Activated CD8-positive, alpha-beta memory T cell treated with anti-CD3 and anti-CD28 coated beads for 4 hours (primary cell): ENCODE measurements at places on chromosomes 1 and 21.

GRCh38 chr1:232725305-232726047 is 79.7 kb upstream of the MAP10 start:
- no peak for DNase-seq

DNA sequence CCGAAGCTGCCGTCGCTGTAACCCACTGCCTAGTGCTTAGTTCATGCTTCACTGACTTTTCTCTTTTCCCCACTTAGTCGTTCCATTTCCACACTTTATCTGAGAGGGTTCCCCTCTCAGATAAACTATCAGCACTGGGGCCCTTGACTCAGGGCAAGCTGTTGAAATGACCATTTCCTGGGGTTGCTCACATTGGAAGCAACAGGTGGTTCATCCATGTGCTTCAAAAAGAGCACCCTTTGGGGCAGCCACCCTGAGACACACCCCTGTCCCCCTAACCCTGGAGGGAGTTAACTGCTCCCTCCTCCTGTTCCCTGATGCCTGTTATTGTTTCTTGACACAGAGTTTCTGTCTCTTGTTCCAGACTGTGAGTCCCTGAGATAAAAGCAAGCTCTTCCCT is 107.2 kb downstream of the PTPRU start:
- no peak for DNase-seq

- DNase-seq: no peak
Observed at GRCh38 chr1:29249170-29249691, 12.9 kb downstream of the PTPRU start.

- DNase-seq: no peak
Observed at GRCh38 chr1:202698276-202698675, 12.0 kb downstream of the SYT2 start.

DNA sequence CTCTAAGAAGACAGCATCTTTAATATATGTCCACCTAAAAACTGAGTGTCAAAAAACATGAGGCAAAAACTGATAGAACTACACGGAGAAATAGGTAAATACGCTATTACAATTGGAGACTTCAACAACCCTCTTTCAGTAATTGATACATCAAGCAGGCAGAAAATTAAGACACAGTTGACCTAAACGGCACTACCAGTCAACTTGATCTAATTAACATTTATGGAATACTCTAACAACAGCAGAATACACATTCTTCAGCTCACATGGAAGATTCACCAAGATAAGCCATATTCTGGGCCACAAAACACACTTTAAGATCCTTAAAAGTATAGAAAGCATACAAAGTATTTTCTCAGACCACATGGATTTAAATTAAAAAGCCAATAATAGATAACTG is 137.6 kb downstream of the CLIC6 start:
- no peak for DNase-seq

DNA sequence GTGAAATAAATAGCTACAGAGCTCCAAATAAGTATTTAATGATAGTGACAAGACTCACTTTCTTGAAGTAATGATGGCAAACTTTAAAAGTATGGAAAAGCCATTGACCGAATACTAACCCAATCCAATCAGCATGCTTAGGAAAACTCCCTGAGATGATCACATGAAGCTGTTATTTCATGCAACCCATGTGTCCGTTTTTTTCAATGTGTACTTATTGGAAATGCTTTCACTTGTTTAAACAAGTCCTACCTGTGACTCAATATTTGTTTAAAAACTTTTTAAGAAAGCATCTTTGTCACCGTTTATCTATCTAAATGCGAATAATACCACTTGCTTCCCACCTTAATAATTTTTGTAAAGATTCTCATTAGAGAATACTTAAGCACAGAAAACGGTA is 185.8 kb downstream of the NRIP1 start:
- DNase-seq: no peak

- DNase-seq: no peak
Observed at GRCh38 chr21:45451771-45452182, 46.8 kb downstream of the COL18A1 start.

DNA sequence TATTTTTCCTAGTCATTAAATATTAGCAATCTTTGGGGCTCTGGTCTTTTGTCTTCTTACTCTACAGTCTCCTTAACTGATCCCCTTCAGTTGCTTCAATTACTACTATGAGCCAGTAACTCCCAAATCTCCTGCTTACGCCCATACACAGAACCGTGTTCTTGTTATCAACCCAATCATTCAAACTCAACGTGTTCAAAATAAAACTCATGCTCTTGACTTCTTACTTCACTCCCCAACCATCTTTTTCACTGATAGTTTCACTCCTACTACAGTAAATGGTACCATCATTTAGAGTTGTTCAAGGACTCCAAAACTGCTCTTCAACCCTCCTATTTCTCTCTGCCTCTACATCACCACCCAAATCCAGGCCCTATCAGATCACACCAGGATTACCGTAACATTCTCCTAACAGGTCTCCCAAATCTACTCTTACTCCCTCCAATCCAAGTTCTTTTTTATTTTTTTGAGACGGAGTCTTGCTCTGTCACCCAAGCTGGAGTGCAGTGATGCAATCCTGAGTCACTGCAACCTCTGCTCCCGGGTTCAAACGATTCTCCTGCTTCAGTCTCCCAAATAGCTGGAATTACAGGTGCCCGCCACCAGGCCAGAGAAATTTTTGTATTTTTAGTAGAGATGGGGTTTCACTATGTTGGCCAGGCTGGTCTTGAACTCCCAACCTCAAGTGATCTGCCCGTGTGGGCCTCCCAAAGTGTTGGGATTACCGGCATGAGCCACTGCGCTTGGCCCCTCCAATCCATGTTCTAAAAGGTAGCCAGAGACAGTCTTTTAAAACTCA is 3.0 kb downstream of the YARS1 start:
- no peak for DNase-seq
